ENCODE measurements at places on chromosomes 1 and 21. TPM values are rescaled to one million over a fixed set of nuclear protein-coding genes. Genes with fewer than 3 reads are reported as not detected.

Gene SPAG17
- total RNA-seq, result not detected

Gene KLHDC9
- total RNA-seq, result 0.49 TPM

DNA sequence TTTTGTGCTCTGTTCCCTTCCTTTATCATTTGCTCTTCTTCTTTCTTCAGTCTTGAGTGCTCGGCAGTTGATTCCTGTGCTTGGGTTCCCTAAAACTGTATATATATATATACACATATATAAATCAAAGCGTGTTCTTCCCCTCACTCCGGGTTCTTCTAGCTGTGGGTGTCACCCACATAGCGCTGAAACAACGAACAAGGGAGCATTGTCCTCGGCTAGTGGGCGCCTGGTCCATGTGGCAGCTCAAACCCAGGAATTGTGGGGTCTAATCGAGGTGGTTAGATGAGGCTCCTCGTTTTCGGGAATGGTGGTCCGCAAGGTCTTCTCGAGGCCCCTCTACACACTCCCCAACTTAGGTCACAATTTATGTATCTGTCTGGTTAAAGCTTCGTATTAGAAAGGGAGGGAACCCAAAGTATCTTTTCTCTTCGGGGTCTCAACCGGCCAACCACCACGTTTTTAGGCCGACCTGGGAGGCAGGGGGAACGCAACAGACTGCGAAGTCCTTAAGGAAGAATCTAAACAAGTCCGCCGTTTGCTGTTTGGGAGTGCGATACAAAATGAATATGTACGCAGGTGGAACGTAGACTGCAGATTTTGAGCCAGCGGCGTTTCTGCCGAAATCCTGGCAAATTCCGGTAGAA, 504 bp upstream of the SDHC start:
- DNase-seq, result no peak

DNA sequence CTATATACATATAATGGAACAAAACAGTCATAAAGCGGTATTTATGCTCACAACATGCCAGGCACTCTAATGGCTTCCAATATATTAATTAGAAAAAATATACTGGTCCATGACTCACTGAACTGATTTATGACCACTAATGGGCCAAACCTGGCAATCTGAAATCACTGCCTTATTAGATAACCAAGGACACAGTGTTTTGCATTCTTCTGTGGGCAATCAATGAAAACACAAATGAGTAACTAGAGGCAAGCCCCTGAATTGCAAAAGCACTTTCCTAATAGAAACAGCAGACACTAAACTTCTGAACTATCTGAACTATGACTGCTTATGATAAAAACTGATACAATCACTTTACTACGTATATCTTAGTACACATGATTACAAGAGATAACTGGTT, 3.5 kb downstream of the GCLM start:
- DNase-seq, result no peak

GRCh38 chr1:181809991-181810545, 251.4 kb downstream of the ZNF648 start:
- no peak for DNase-seq

GRCh38 chr1:14625572-14625971, 27.1 kb downstream of the KAZN start:
- no peak for DNase-seq

DNA sequence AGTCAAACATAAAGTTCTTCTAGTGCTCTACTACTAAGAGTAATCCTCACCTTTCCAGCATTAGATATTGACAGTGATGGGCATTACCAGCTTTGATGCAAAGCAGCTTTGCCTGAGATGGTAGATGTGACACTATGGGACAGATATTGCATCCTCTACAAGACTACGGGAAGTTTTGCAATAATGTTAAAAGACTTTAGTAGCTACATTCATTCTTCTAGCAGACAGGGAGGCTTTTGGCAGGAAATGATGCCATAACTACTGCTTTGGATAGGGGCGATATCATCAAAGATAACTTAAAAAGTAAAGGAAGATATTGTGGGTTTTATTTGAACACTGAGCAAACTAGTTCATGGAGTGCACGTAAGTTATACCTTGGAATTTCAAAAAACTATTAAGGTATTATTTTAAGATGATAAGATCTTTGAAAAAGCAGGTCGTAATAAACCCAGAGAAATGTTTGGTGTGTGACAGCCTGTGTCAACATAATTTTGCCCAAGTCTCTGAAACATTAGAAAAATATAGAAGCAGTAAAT, 368.3 kb upstream of the TMPRSS15 start:
- no peak for DNase-seq

- peak; percentile 56 for DNase-seq
Measured at GRCh38 chr21:45590246-45590725, 48.0 kb upstream of the SLC19A1 start.

DNA sequence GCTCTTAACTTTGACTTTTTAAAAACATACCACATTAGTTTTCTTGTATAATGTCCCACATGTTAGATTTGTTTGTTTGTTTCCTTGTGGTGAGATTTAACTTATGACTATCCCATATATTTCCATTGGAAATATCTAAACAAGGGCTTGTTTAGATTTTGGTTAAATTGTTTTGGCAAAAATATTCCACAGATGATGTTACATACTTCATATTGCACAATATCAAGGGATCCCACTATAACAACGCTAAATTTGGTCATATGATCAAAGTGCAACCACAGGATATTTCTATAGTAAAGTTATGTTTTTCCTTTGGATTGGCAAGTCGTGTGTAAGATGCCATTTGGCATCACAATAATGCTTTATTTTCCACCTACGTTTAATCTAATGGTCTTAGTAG, 396.7 kb downstream of the TGFB2 start:
- no peak for DNase-seq

Data from CD8-positive, alpha-beta memory T cell (primary cell).